Cerebellar nuclear complex (tissue), 1 donor: ENCODE measurements at places on chromosomes 3 and 15.
A peak's percentile ranks its signal among the peaks of the same experiment; 100 is the strongest.

DNA sequence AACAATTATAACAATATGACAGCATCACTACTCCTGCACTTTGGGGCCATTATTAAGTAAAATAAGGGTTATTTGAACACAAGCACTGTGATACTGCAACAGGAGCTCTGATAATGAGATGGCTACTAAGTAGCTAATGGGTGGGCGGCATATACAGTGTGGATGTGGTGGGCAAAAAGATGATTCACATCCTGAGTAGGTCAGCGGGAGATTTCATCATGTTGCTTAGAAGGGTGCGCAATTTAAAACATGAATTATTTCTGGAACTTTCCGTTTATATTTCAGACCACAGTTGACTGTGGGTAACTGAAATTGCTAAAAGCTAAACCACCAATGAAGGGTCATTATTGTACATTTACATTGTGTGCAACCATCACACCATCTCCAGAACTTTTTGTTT lies 42.3 kb downstream of the FBXO22 start:
- no peak for DNase-seq

GRCh38 chr3:135138776-135139175 lies 343.7 kb downstream of the EPHB1 start:
- peak; percentile 86 for DNase-seq

GRCh38 chr3:177279118-177279815 lies 82.0 kb upstream of the TBL1XR1 start:
- no peak for DNase-seq

- no peak for DNase-seq
Observed at GRCh38 chr3:72269475-72269874, 484.5 kb upstream of the PROK2 start.

- no peak for DNase-seq
Observed at GRCh38 chr3:128590948-128591347, 59.7 kb downstream of the RPN1 start.

DNA sequence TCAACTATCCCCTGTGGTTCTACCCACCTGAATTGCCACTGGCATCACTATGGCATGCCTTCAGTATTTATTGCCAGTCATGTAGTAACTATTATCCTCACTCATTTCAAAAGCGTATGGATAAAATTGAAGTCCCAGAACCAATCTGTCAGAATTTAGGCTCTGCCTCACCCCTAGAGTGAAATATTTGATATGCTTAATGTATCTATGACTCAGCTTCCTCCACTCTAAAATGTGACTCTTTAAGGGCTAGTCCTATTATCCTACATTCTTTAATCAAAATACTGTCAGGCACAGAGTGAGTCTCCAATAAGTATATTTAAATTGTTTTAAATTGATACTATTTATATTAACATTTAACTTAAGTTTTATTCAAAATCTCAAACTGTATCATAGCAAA lies 27.6 kb downstream of the ARPP21 start:
- no peak for DNase-seq

DNA sequence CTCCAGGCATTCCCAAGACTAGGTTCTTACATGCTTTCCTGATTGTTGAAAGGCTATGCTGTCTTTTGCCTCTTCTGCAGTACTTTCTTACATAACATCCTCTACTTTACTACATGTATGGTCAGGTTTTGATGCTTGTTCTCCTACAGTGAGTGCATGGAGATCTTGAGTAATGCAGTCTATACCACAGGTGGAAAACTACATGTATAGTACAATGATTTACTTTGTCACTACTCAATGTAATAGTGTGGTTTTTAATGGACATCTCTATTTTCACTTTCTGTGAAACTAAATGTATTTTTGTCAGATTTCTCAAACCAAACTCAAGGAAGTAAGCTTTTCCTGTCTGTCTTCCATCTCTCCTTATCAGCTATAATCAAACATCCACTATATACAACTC lies 657.0 kb downstream of the TUSC7 start:
- no peak for DNase-seq

- no peak for DNase-seq
Observed at GRCh38 chr3:174243171-174243570, 616.0 kb upstream of the NAALADL2 start.

GRCh38 chr3:152459118-152459515 lies 190.4 kb downstream of the MBNL1 start:
- no peak for DNase-seq

GRCh38 chr3:100105501-100105900 lies 8.8 kb downstream of the FILIP1L start:
- no peak for DNase-seq

GRCh38 chr3:52784021-52784621 lies 6.7 kb downstream of the ITIH1 start:
- DNase-seq, result no peak
